ENCODE measurements at places on chromosomes 5 and 9.

- no peak for DNase-seq
Observed at GRCh38 chr5:10521466-10522223, 42.2 kb upstream of the ANKRD33B start.

GRCh38 chr9:113570106-113570505 is 106.6 kb downstream of the RGS3 start:
- no peak for DNase-seq

DNA sequence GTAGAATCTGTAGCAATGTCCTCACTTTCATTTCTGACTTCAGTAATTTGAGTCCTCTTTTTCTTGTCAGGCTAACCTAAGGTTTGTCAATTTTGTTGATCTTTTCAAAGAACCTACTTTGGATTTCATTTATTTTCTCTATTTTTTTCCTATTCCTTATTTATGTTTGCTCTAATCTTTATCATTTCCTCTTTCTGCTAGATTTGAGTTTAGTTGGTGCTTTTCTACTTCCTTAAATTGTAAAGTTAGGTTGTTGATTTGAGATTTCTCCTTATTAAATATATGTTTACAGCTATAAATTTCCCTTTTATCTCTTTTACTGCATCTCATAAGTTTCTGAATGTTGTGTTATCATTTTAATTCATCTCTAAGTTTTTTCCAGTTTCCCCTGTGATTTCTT is 75.1 kb upstream of the FAM120A start:
- DNase-seq = no peak

DNA sequence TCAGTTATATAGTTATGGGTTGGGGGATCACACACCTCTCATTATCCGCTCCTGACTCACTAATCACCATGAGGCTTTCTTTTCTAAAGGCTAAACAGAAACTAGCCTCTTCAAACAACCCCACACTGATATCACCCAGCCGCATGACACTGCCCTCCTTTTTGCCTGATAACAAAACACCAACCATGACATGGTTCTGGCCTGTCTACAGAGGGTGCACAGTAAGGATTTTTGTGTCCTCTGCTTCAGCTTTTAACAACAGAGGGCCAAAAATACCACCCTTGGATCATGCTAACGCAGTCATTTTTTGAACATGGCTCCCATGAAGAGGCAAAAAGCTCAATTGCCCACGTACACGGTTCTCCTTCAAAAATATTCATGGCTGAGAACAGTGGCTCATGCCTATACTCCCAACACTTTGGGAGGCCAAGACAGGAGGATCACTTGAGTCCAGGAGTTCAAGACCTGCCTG is 4.0 kb downstream of the CMBL start:
- DNase-seq = no peak

DNA sequence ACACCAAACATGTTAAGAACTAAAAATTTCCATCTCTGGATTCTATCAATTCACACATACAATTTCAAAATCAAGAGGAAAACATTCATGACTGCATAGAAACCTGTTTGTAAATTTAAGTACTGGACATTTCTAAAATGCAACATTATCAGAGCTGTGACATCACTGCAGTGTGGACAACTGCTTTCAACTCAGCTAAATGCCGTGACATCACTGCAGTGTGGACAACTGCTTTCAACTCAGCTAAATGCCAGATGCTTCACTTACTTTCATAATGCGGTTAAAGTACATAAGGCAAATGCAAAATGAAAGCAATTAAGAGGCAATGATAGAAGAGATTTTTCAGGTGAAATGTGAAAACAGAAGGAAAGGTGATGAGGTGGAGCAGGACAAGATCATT is 161.5 kb downstream of the ARL15 start:
- no peak for DNase-seq

Measured in stimulated activated naive CD4-positive, alpha-beta T cell treated with Interleukin-2 at 50 U/mL for 16 hours (primary cell).